ENCODE measurements at places on chromosomes 2 and 18.

- DNase-seq = no peak
Measured at GRCh38 chr2:121547646-121548045, 17.0 kb downstream of the RNU4ATAC start.

DNA sequence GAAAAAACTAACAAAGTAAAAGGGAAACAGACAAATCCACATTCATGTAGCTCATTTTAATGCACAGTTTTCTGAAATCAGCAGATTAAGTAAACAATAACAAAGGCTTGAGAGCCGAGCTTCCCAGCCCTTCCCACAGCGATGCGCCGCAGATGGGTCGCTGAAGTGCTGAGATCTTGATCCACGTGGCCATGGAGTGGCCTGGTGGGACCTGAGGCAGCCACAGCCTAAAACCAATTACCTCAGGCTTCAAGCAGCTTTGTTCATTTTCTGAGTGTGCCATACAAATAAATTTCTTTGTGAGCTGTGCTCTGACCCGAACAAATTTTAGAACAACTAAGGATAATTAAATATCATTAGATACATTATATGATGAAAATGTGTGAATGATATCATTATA, 25.6 kb upstream of the CYRIA start:
- no peak for DNase-seq

DNA sequence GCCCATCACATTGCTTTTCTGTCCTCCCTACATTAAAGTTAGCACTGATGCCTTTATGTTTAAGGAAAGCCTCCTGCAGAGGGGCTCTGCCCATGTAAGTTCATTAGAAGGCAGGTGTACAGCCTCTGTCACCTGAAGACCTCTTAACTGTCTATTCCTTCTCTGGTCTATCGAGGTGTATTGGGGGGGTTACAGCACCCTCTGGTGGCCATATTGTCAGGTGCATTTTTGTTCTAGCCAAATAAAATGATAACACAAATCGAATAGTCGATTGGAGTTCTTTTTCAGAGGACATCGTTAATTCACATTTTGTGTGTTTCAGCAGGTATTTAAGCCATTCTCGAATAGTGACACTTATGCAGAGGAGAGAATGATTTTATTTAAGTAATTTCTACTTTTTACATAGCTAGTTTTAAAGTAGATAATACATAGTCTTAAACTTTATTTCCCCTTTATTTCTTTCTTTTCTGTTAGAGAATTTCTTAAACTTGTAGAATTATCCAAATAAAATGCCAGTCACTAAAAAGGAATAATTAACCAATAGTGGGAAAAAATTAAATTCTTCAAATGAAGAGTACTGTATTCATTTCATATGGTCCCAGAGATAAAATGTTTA, 136.8 kb downstream of the NEDD4L start:
- DNase-seq = peak; percentile 58

DNA sequence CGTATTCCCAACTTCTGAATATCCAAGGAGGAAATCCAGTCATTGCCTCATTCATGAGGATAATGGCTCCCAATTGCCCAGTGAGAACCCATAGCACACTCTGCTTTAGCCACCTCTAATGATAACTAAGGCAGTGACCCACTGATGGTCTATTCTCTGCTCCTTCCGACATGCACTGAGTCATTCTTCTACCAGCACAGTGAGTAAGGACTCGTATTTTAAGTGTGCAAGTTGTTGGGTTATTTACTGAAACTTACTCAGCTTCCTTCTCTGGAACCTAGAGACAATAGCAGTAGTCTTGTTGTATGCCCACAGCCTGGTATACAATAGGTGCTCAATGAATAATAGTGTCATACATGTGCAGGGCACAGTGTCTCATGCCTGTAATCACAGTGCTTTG, 81.1 kb upstream of the ZNF397 start:
- DNase-seq = no peak

GRCh38 chr18:42310956-42311355, 355.9 kb downstream of the PIK3C3 start:
- peak; percentile 73 for DNase-seq

DNA sequence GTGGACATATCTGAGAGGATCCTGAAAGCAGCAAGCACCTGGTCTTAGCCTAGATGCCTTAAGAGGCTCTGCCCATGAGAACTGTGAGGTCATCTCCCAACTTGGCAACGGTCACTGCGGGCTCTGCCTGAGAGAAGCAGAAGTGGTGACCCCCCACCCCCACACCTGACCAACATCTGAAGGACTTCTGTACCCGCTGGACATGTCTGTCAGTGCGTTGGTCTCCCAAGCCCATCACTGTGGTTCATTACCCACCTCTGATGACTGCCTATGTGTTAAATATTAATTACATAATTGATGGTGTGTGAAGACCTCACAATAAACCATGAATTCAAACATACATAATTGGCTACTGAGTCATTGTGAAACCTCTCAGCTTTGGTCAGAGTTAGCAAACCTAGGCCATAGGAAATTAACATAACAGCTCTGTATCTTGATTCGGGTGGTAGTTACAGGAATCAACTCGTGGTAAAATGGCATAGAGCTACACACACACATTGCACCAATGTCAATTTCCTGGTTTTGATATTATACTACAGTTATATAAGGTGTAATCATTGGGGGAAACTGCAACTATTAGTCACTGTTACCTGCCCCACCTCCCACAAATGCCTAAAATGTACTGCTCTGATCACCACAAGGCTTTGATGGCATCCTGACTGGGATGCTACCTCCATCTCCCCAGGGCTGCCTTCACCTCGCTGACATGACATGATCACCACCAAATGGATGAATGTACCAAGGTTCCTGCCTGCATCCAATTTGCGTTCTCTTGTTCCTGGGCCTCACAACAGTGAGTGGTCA, 4.3 kb upstream of the GALNT1 start:
- no peak for DNase-seq

GRCh38 chr2:120103723-120104467, 91.0 kb downstream of the EPB41L5 start:
- no peak for DNase-seq

GRCh38 chr2:11013196-11013595, 101.5 kb downstream of the KCNF1 start:
- no peak for DNase-seq

DNA sequence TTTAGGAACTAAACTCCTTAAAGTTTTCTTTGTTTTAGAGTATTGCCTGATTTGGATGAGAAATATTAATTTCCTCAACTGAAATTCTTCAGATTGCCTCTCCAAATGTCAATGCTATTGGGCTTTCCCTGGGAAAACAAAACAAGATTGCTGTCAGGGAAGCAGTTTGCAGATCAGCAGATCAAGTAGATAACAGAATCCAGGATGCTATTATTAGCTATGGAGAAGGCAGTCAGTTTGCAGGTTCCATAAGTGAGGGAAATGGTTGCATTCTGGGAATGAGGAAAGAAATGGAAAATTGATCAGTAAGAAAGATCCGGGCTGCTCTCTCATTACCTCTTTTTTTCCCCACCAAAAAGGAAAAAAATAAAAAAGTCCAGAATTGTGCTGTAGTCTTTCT, 11.0 kb downstream of the LINC00305 start:
- DNase-seq = no peak

GRCh38 chr2:219059725-219060682, 717 bp downstream of the IHH start:
- no peak for DNase-seq

- no peak for DNase-seq
Measured at GRCh38 chr2:240594511-240595380, 8.2 kb downstream of the CAPN10 start.

- no peak for DNase-seq
Measured at GRCh38 chr2:61042807-61043206, 22.9 kb upstream of the SANBR start.

DNA sequence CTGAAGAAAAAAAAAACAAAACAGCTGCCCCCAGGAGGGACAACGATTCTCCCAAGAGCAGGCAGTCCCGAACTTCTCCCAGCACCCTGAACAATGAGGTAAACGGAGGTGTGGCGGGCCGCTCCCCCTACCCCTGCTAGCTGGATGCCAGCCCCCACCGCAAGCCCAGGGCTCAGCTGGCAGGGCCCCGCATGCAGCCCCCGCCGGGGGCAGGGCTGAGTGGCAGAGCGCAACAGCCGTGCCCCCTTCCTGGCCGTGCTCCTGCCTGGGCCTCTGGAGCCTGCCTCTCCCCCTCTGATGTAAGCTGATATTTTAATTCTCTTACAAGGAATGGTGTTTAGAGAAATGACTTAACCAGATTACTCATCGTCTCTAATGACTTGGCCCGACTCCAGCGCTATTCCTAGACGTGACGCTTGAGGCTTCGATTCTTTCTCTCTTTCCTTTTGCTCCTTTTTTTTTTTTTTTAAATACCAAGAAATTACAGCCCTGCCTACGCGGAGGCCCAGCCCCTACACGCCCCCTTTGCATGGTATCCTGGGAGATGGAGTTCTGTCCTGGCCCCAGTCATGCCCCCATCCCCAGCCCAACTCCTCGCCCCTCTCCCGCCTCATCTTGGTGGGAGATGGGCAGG, 4.6 kb upstream of the ARID5A start:
- DNase-seq = peak; percentile 99

DNA sequence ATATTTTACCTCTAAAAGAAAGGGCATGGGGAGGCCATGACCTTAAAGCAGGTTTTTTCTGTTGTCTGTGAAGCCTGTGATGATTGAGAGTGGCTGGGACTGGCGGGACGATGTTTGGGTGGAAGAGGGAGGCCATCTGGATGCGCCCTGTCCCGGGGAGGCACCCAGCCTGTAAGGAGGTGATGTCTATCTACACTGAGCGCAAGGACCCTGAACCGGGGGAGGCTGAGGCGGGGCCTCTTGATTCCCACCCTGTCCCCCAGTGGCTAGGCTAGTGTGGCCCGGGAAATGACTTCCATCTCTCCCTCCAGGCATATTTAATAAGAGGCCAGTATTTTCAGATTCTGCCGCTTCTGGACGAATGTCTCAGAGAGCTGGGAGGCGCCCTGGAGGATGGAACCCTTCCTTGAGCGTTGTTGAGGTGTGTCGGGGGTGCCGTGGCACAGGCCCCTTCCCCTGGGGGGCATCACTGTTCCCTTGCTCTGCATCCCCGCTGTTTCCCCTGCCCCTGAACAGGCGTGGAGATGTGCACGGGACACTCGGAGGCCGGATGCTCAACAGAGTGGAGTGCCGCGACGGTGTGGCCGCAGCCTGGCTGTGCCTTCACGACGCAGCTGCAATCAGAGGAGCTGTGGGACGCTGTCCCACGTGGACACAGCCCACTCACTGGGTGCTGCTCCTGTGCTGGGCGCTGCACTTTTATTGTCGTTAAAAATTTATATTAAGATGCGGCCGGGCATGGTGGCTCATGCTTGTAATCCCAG, 185.4 kb downstream of the LDLRAD4 start:
- no peak for DNase-seq

DNA sequence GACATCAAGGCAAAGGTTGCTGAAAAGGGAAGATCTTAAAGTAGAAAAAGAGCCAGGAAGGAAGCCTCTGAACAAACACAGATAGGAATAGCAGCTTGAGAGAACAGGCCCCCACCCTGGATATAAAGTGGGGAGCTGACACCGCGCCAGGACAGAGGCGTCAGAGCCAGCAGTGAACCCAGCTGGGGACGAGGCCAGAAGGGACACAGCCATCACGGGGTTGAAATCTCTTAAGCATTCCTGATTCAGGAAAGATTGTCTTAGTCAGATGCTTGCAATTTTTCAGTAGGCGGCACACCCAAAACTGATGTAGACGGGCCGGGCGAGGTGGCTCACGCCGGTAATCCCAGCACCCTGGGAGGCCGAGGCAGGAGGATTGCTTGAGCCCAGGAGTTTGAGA, 93.8 kb upstream of the PHLPP1 start:
- DNase-seq = no peak

DNA sequence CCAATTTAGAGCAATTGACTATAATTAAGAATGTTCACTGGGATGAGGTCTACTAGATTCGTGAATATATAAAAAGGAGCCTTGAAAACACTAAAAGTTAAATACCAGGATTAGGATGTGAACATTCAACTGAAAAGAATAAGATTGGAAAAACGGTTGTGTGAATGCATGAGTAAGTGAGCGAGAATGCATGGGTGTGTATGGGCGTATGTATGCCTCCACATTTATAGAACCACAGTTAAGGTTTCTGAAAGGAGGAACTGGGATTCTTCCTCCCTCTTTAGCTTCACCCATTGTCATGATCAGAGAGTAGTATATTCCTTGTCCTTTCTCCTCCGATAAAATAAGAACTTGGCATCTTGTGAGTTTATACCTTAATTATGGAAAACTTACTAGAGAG, 151.1 kb upstream of the UBE2E3 start:
- DNase-seq = no peak

DNA sequence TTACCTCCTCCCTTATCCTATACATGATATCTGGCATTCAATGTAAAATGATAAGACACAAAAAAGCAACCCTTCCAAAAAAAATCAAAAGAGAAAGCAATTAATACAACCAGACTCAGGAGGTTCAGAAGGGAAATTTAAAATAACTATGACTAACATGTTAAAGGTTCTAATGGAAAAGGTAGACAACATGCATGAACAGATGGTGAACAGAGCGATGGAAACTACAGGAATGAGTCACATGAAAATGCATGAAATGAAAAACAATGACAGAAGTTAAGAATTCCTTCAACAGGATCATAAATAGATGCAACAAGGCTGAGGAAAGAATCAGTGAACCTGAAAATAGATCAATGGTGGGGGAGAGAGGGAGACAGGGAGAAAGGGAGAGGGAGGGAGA, 26.1 kb upstream of the ERCC3 start:
- DNase-seq = no peak

- DNase-seq = no peak
Measured at GRCh38 chr2:209468846-209469245, 45.0 kb downstream of the MAP2 start.

- no peak for DNase-seq
Measured at GRCh38 chr2:172100080-172100934, 2.4 kb downstream of the DLX2 start.

DNA sequence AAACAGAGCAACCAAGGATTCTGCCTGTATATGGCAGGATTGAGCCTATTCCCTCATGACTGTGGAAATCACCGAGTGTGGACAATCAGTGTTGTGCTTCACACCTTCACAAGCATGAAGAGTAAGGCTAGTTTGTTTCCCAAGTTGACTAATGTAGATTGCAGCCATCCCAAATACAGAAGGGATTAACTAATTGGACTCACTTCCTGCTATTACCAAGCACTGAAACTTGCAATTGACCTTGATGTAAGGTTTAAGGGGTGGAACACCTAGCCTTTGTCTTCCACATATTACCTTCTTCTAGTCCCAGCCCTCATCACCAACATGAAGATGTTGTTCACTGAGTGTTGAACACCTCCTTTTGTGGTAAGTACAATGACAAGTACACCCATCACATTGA, 120.9 kb upstream of the RND3 start:
- DNase-seq = no peak

DNA sequence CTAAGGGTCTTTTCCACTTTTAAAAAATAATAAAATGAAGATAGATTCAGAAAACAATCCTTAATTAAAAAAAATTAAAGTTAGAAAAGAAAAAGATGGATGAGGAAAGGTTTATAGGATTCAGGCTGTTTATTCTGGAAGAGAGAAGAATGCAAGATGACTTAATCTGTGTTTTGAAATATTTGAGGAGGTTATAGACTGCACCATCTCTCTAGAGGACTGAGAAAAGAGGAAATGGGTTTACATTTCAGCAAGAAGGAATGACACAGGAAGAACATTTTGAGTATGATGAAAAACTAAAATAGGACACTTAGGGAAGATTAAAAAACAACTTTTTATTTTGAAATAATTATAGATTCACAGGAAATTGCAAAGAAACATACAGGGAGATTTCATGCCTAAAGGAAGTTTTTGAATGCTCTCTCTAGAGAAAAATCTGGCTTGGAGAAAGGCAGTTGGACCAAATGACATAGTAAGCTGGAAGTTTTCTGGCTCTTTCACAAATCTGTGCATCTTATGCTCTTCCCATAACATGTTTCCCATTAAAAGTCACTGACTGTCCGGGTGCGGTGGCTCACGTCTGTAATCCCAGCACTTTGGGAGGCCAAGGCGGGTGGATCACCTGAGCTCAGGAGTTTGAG, 75.0 kb downstream of the CERS6 start:
- DNase-seq = no peak
